ENCODE measurements at places on chromosomes 4 and X.
A peak's percentile ranks its signal among the peaks of the same experiment; 100 is the strongest.

DNA sequence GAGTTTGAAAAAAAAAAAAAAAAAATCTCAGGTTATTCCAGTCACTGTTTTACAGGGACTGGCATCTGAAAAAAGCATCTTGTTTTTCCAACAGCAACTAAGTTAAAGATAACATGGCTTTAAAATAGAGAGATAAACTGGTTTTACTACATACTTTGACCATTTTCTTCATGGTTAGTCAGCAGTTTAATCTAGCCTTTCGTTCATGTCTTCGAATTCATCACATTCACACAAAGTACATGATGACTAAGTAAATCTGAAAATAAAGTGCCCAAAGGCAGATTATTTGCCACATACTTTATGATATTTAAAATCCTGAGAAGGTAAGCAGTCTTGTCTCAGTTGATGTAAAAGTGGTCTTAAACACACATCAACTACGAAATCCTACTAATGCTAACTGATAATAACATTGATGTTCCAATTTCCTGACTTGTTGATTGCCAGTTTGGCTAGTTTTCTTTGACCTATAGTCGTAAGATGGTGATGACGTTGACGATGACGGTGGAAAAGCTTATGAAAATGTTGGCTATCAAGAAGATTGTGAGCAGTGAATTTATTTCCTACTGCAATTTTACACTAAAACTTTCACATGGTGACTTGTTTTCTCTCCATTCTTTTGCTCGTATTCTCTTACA lies 540.5 kb upstream of the BOD1L1 start:
- peak; percentile 46 for DNase-seq

- DNase-seq: no peak
Observed at GRCh38 chr4:73139991-73140390, 70.5 kb upstream of the COX18 start.

DNA sequence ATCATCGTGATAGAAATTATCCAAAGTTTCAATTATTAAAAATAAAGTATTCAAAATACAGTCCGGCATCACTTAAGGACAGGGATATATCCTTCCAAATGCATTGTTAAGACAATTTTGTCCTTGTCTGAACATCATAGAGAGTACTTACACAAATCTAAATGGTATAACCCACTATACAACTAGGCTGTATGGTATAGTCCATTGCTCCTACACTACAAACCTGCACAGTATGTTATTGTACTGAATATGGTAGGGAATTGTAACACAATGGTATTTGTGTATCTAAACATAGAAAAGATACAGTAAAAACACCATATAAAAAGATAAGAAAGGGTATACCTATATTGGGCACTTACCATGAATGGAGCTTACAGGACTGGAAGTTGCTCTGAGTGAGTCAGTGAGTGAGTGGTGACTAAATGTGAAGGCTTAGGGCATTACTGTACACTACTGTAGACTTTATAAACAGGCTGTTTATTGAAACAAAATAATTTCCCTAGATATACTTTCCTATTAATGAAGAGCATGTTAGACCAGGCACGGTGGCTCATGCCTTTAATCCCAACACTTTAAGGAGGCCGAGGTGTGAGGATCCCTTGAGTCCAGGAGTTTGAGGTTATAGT lies 44.8 kb upstream of the PTPN13 start:
- peak; percentile 57 for DNase-seq

- no peak for DNase-seq
Observed at GRCh38 chr4:26784207-26784865, 76.3 kb upstream of the STIM2 start.

GRCh38 chr4:56684320-56685050 lies 3.4 kb upstream of the HOPX start:
- DNase-seq: no peak

DNA sequence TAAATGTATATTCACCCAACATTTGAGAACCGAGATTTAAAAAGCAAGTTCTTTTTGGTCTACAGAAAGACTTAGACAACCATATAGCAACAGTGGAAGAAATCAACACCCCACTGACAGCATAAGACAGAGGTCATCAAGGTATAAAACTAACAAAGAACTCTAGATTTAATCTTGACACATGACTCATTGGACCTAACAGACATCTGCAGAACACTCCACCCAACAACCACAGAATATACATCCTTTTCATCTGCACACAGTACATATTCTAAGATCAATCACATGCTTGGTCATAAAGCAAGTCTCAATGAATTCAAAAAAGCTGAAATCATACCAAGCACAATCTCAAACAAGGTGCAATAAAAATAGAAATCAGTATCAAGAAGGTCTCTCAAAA lies 65.8 kb downstream of the SPIN4 start:
- DNase-seq: no peak

DNA sequence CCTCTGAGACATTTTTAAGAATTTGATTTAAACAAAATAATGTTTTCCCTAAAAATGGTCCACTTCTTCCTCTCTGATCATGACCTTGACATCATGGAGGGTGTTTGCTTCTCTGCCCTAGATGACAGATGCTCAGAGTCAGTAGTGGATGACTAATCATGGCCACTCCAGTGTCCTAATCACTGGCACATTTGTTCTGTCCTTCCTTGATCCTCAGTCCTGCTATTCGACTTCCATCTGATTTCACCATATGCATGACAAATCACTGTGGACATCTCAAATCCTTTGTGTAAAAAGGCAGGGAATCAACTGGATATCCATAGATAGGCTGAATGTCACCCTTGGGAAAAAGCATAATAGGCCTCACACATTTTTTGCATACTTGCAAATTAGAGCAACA lies 9.0 kb downstream of the CRMP1 start:
- DNase-seq: no peak

DNA sequence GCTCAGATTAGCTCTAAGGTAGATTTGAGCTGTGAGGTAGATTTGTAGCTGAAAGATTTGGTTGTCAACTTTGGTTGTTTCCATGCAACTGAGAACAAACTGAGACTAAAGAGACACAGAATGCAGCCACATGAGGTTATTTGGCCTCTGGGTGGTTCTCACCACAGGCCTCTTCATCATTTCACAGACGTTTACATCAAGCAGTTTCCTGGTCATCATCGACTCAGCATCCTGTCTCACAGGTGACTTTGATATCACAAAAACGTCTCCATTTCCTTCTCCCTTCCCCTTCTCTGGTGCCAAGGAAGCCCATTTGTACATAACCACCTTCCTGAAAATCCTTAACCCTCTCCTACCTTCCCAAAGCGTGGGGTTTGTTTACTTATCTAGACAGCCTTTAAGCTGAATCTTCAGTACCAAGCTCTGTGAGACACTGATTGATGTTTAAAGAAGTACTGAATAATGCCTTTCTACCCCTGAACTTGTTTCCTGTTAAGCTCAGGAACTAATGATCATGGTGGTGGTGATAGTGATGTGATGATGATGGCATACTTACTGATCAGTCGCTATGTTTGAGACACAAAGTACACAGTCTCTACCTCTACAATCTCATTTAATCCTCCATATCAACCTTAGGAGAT lies 81.9 kb downstream of the FAM114A1 start:
- DNase-seq: peak; percentile 86

DNA sequence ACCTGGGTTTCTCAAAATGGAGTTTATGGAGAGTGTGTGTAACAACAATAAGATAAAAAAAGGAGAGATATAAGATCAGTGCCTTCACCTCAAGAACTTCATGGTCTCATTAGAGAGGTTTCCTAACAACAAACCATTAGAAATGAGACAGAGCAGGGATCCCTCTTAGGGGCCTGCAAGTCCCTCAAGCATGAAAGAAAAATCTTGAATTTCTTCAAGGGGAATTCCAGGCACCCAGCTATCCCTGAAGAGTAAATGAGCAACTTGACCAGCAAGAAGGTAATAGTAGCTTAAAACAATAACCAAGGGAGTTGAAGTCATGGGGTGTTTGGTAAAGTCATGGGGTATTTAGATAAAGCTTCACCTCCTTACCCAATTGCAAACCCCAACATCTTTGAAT lies 49.7 kb upstream of the TLR3 start:
- DNase-seq: peak; percentile 78

DNA sequence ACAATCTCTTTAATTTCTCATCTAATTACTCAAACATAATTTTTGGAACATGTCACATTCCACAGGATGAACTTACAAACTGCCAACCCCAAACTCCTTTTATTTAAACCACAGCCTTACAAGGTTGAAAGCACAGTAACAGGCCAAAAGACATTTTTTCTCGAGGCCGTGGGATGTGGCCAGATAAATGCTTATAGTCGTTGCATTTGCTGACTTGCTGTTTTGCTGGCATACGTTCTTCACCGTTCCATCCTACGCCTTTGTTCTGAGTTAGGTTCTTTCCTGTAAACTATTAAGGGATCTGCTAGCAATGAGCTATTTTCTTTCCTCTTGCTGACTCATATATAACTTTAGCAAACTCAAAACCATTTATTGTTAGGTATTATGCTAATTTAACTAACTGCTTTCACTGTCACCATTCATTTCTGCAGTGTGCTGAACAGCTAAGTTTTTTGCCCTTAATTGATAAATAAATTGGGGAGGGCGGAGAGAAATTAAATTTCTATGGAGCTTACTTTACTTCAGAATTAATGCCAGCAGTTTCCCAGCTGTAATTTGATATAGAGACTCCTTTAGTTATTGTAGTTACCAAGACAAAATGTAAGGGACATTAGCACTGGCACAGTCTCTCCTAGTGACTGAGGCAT lies 135.1 kb upstream of the PACRGL start:
- DNase-seq: no peak

- peak; percentile 6 for DNase-seq
Observed at GRCh38 chrX:37846141-37846540, 1.2 kb downstream of the DYNLT3 start.

- DNase-seq: no peak
Observed at GRCh38 chr4:29262986-29263385, 1457.2 kb upstream of the PCDH7 start.

All from kidney tubule cell (primary cell).